Common myeloid progenitor, CD34-positive (primary cell): ENCODE measurements at places on chromosomes 3 and 15.

- DNase-seq = no peak
Observed at GRCh38 chr15:65821070-65821469, 29.0 kb upstream of the DENND4A start.

DNA sequence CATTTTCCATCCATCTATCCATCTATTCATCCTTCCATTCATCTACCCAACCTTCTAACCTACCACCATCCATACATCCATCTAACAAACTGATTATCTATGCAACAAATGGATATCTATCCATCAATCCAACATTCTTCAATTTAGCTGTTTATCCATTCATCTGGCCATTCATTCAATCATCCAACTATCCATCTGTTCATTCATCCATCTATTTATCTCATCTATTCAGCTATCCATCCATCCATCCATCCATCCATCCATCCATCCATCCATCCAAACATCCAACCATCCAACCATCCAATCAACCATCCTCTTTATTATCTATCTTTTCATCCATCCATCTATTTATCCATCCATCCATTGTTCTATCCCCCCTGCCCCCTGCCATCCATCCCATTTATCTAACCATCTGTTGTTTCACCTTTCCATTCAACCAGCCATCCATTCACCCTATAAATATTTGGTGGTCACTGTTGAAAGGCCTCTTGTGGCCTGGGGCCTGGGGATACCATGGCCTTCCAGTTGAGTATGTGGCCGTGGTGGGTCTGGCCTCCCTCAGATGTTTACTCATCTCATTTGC lies 44.7 kb downstream of the SLC6A6 start:
- no peak for DNase-seq

- DNase-seq = no peak
Observed at GRCh38 chr3:130649061-130649654, 97.5 kb downstream of the PIK3R4 start.

GRCh38 chr3:53939086-53939582 lies 47.5 kb upstream of the SELENOK start:
- no peak for DNase-seq

- no peak for DNase-seq
Observed at GRCh38 chr15:57924598-57924997, 140.9 kb downstream of the ALDH1A2 start.

GRCh38 chr3:44222337-44222736 lies 19.3 kb upstream of the TOPAZ1 start:
- no peak for DNase-seq

DNA sequence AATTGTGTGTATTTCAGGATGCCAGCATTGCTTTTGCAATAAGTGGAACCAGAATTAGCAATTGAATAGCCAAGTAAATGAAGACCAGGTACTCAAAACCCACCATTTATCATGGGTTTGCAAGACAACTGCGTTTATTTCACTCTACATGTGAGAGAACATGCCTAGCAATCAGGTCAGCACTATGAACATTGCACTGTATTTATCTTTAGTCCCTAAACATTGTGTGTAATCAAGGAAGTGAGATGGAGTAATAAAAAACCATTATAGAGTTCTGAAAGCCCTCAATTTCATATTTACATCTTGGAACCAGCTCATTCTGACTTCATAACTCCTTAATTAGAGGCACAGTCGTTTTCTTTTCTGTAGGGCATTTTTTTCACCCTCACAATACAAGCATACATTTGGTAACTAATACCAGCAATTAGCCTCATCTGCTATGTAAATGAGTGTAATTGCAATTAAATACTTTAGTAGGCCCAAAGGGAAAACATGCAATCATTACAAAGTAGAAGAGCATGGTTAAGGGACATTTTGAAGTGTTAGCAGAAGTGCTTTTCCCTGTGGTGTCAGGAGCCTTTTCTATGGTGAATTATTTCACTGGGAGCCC lies 153.1 kb upstream of the DPH6 start:
- DNase-seq = no peak

DNA sequence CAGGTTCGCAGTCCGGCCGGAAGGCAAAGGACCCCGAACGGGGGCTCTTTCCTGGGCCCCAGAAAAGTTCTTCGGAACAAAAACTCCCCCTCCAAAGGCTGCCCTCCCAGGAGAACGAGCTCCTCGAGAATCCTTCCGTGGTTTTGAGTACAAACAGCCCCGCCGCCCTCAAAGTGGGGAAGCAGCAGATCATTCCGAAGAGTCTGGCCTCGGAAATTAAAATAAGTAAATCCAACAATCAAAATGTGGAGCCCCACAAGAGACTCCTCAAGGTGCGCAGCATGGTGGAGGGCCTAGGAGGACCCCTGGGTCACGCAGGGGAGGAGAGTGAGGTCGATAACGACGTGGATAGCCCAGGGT lies 1.3 kb downstream of the ARHGEF26 start:
- DNase-seq = peak; percentile 12

DNA sequence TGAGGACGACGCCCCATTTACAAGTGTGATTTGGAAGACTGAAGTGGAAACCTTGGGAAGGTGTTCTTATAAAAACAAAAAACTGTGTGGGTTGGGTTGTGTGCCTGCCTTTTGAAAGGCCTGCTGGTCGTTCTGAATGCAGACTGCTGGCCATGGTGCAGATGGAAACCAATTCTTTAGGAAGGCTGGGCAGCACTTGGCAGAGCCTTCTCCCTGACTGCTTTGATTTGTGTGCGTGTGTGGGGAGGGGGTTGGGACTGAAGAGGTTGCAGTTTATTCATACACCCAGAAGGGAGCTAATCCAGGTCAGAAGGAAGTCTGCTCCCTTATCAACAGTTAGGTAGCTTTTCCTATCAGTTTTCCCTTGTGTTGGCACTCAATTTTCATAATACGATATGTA lies 288.7 kb downstream of the SOX2 start:
- DNase-seq = no peak

GRCh38 chr15:43225201-43225949 lies 4.6 kb upstream of the EPB42 start:
- DNase-seq = peak; percentile 81

- no peak for DNase-seq
Observed at GRCh38 chr3:119360736-119361462, 66.7 kb downstream of the ARHGAP31 start.

GRCh38 chr3:175238801-175239200 lies 379.7 kb downstream of the NAALADL2 start:
- DNase-seq = no peak

GRCh38 chr3:39350714-39351113 lies 21.2 kb downstream of the CCR8 start:
- peak; percentile 87 for DNase-seq

DNA sequence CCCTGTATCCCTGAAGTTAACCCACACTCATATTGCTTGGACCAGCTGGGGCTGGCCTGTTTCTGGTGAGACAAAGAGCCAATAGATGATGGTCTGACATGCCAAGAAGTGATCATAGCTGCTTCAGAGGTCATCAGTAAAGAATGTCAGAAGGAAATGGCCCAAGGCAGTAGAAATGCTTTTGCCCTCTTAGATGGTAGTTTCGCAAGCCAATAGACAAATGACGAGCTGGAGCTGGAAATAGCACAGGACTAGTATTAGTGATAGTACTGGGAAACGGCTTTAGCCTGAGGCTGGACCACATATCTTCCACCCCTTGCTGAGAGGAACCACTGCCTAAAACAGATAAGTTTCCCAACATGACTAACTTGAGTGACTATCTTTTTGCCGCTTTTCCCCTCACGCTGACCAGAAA lies 176.1 kb upstream of the THBS1 start:
- DNase-seq = no peak

GRCh38 chr3:119602676-119603075 lies 5.0 kb downstream of the PLA1A start:
- DNase-seq = no peak

GRCh38 chr15:70308011-70308734 lies 210.5 kb upstream of the TLE3 start:
- DNase-seq = peak; percentile 68

- DNase-seq = no peak
Observed at GRCh38 chr3:28590860-28591259, 242.2 kb upstream of the AZI2 start.

- no peak for DNase-seq
Observed at GRCh38 chr3:25069970-25070369, 358.1 kb upstream of the RARB start.

- no peak for DNase-seq
Observed at GRCh38 chr3:23811919-23812318, 6.2 kb downstream of the UBE2E1 start.

- no peak for DNase-seq
Observed at GRCh38 chr15:62301993-62302675, 137.0 kb upstream of the C2CD4B start.

GRCh38 chr3:179272385-179272784 lies 21.5 kb upstream of the KCNMB3 start:
- DNase-seq = no peak

- DNase-seq = no peak
Observed at GRCh38 chr3:116038968-116039650, 406.2 kb downstream of the LSAMP start.

GRCh38 chr15:89772932-89773583 lies 3.1 kb upstream of the MESP2 start:
- peak; percentile 58 for DNase-seq

DNA sequence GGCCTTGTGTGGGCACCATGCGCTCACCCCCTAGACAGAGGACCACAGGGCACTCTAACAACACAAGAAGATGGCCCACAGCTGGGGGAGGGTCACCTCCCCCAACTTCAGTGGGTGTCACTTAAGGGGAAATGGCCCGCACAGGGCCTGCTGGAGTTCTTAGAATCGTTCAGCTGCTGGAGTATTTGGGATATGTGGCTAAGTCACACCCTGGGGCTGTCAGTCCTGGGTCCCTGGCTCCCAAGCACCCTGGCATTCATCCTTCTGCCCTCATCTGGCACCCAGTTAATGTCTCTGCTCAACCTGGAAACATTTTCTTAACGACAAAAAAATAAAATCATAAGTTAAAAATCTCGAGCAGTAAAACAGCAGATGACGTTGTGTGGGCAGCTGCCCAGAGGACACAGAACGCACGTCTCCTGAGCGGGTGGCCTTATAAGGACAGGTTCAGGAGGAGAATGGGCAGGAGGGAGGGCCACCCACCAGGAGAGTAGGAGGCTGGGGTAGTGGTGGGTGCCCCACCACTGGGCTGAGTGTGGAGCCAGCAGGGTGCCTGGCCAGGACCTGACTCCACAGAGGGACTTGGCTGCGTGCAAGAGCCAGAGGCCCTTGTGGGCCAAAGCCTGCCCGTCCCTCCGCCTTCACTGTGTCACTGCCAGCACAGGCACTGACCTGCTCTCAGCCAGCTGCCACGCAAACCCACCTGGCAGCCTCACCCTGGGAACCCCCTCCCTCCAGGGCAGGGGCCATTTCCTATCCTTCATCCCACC lies 11.5 kb downstream of the KBTBD13 start:
- DNase-seq = no peak

DNA sequence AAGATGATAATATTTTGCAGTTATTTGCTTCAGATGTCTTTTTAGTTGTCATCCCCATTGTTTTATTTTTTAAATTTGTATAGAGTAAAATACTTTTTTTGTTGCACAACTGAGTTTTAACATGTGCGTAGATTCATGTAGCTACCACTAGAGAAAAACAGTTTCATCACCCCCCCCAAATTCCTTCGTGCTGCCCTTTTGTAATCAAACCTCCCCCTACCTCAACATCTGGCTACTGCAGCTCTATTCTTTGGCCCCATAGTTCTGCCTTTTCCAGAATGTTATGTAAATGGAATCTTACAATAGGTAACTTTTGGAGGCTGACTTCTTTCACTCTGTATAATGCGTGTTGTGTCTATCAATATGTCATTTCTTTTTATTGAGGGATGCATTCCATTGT lies 232.0 kb upstream of the RASGRP1 start:
- DNase-seq = no peak

DNA sequence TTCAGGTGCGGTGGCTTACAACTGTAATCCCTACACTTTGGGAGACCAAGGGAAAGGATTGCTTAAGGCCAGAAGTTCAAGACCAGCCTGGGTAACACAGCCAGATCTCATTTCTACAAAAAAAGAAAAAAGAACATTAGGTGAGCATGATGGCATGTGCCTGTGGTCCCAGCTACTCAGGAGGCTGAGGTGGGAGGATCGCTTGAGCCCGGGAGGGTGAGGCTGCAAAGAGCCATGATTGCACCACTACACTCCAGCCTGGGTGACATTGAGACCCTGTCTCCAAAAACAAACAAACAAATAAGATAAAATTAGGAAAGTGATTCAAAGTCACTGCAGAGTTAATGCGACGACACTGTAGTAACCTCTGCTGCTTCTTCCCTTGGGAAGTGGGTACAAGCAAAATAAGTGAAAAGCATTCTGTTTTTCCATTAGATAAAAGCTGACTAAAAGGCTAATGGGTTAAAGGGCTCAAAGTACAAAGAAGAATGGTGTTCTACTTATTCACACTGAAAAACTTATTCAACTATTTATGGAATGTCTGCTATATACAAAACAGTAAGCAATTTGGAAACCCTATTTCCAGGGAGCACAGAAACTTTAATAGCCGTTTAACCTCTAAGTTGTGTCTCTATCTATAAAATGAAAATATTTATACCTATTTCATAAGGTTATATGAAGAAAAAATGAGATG lies 8.0 kb upstream of the RPS27L start:
- DNase-seq = no peak

DNA sequence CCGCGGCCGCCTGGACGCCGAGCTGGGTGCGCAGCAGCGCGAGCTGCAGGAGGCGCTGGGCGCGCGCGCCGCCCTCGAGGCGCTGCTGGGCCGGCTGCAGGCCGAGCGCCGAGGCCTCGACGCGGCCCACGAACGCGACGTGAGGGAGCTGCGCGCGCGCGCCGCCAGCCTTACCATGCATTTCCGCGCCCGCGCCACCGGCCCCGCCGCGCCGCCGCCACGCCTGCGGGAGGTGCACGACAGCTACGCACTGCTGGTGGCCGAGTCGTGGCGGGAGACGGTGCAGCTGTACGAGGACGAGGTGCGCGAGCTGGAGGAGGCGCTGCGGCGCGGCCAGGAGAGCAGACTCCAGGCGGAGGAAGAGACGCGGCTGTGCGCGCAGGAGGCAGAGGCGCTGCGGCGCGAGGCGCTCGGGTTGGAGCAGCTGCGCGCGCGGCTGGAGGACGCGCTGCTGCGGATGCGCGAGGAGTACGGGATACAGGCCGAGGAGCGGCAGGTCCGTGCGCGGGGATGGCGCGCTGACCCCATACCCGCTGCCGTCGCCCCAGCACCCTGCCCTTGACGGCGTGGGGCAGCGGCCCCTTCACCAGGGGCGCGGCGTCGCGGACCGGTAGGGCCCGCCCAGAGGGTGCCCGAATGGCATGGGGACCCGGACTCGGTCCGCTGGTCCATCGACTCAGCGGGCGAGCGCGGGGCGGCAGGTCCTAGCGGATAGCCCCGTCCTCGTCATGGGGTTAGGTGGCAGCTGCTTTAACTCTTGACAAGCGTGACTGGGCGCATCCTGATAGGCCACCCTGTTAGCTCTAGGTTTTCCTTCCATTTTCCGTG lies 848 bp downstream of the SYNM start:
- peak; percentile 46 for DNase-seq
